ENCODE measurements at places on chromosomes 6 and 20. TPM values are rescaled to one million over a fixed set of nuclear protein-coding genes. Genes with fewer than 3 reads are reported as not detected.

- no peak for DNase-seq
Measured at GRCh38 chr20:36823121-36823520, 49.6 kb upstream of the DSN1 start.

- no peak for DNase-seq
Measured at GRCh38 chr6:85168146-85168545, 281.7 kb upstream of the NT5E start.

Gene RCAN2
- polyA plus RNA-seq: 19.9 TPM

Gene TGM3
- 0.54 TPM for polyA plus RNA-seq

DNA sequence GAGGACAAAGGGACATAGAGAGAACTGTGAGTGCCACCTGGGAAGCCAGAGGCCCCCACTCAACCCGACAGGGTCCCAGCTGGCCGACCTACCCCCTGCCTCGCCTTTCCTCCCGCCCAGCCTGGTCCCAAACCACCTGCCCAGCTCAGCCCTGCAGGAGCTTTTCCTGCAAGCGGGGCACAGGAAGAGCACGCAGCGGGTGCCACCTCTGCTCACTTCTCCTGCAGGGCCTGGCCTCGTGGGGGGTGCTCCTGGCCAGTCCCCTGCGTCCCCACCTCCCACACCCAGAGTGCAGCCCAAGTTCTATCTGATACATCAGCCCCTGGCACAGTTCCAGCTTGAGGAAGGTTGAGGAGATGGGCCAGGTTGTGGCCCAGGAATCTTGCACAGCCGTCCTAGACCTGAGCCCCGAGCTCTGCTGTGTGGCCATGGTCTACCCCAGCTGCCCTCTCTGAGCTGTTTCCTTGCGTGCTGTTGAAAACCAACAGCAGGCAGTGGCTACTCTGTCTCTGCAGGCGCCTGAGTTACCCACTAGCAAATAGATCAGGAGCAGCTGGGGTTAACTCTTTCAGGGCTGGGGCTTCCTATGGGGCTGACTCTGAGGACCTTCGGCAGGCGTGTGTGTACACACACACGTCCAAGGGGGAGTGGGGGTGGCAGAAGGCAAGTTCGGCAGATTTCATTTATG is 1.7 kb downstream of the NECAB3 start:
- DNase-seq: no peak

Gene FAM50B
- polyA plus RNA-seq: 12.0 TPM

- DNase-seq: no peak
Measured at GRCh38 chr20:63433351-63433750, 39.1 kb downstream of the KCNQ2 start.

Gene LAMP5
- polyA plus RNA-seq: 5.6 TPM

DNA sequence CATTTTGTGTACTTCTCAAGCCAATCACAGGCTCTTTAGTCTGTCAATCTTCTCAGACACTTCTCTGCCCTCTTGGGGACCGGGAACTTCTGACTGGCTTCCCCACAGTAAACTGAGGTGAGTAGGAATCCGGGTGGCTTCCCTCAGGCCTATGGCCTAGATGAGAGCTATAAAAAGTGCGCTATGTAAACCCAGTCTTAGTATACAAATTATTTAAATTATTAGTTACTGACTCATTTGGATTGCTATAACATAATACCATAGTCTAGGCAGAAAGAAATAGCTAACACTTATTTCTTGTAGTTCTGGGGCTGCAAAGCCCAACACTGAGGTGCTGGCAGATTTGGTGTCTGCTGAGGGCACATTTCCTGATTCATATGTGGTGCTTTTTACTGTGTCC is 109.2 kb upstream of the MCHR2 start:
- DNase-seq: no peak

Gene C6orf132
- polyA plus RNA-seq: 4.8 TPM

DNA sequence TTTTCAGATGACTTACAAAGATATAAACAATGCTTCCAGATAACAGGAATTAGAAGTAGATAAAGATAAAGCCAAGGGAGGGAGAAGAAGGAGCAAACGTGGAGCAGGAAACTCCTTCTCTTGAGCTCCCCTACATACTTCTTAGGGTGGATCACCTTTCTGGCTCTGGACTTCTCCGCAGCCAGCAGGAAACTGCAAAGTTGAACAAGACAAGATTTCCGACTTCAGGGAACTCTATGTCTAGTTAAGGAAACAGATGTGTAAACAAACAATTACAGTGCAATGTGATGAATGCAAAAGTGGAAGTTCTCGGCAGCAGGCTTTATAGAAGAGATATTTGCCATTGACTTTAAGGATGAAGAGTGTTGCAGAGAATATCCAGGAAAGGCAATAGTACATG is 134.0 kb upstream of the MARCKS start:
- no peak for DNase-seq
